ENCODE measurements at places on chromosomes 13 and 19.
A peak's percentile ranks its signal among the peaks of the same experiment; 100 is the strongest.

DNA sequence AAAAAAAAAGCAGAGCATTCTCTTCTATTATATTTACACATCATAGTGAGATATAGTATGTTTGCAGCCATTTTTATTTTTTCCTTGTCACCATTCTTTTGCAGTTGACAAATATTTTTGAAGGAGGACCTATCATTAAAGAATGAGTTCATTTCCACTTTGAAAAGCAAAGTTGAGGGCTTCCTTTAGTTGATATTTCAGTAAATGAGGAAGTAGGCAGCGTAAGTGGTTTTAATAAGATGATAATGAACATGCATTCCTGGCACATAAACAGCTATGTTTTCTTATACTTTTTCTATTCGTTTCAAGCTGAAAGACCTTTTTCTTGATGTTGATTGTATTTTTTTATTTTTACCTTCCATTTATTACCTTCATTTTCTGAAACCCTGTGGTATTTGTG is 66.2 kb downstream of the ZMYM2 start:
- no peak for DNase-seq

DNA sequence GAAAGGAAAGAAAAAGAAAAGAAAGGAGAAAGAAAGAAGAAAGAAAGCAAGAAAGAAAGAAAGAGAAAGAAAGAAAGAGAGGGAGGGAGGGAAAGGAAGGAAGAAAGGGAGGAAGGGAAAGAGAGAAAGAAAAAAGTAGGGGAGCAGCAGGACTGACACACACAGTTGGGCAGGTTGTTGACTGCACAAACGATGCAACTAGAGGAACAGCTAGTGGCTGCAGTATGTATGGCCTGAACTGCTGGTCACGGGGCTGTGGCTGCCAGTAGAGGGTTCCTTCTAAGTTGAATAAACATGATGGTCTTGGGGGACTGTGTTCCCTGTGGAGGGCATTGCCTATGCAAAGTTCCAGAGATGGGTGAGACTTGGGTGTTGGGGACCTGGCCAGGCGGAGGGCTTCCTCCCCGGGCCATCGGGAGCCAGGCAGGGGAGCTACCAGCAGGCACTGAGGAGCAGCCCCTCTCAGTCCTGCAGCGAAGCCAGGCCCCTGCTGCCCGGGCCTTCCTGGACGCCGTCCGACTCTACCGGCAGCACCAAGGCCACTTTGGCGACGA is 16.7 kb upstream of the COLGALT1 start:
- DNase-seq, result no peak

- DNase-seq, result peak; percentile 98
These were observed at the start of gene POP4 for GRCh38 chr19:29605653-29606419. Gene POP4 (plus strand): TSS chr19:29606283. CDS start chr19:29606319, 36 bp downstream.

- DNase-seq, result no peak
These were observed 25.0 kb downstream of the LAMP1 start for GRCh38 chr13:113322043-113322461.

GRCh38 chr19:48813123-48813913 is 2.5 kb upstream of the BCAT2 start:
- DNase-seq, result no peak

DNA sequence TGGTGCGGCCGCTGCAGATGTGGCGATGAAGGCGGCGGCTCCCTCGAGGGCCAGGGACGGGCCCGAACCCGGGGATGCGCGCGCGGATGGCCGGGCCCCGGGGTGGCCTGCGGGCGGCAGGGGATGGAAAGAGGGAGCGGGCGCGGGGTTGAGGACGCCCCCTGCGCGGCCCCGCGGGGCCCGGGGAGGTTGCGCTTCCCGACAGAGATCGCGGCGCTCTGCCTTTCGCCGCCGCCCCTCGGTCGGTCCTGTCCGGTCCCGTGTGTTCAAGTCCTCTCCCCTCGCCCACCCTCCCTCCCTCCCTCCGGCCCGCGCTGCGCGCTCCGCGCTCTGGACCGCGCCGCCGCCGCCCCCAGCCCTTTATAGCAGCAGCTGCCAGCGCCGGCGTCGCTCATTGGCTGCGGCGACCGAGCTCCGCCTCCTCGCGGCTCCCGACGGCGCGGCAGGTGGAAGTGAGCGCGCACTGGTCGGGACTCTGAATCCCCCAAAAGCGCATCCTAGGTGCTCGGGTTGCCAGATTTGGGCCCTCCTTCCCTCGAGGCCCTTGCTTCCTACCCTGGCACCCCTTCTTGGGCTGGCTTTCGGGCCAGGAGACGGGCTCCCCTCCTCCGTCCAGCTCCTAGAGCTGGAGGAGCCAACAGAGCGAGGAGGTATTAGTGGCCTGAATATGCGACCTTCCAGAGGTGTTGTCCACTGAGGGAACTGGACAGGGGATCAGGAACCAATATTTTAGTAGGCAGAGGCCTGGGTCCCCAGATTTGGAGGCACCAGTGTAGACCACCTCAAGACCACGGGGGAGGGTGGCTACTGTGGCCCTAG is at the start of gene ELAVL3:
Gene ELAVL3 (minus strand): TSS at position 332 of the 819 bp plus-strand sequence. CDS start 438 bp downstream, outside the sequence.
- DNase-seq, result no peak

DNA sequence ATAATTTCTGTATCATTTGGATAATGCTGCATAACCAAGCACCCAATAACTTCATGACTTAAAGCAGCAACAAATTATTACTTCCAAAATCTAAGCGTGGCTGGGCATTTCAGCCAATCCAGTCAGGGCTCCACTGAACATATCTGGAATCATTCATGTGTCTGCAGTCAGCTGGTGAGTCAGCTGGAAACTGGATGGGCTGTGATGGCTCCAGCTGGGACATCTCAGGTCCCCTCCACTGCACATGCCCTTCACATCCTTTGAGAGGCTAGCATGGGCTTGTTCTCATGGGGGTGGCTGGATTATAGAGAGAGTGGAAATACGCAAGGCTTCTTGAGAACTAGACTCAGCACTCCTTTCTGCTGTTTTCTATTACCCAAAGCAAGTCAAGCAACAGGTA is 961.9 kb downstream of the DIAPH3 start:
- DNase-seq, result no peak

GRCh38 chr13:36885901-36886300 is 34.1 kb downstream of the SMAD9 start:
- no peak for DNase-seq

DNA sequence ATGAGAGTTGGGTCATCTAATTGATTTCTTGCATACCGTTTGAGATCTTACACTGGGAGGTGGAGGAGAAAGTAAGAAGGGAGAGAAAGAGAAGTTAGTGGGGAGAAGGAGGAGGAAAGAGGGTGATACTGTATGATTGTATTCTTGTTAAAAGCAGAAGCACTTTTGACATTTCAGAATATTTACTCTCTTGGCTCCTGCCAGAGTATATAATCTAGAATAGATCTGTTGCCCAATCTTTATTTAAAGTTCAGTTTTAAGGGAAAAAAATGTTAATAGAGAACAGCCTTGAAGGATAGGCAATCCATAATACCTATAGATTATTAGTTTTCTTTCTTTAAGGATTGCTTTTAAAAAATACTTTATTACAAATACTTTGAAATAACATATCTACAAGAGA is 41.5 kb downstream of the PDS5B start:
- no peak for DNase-seq

DNA sequence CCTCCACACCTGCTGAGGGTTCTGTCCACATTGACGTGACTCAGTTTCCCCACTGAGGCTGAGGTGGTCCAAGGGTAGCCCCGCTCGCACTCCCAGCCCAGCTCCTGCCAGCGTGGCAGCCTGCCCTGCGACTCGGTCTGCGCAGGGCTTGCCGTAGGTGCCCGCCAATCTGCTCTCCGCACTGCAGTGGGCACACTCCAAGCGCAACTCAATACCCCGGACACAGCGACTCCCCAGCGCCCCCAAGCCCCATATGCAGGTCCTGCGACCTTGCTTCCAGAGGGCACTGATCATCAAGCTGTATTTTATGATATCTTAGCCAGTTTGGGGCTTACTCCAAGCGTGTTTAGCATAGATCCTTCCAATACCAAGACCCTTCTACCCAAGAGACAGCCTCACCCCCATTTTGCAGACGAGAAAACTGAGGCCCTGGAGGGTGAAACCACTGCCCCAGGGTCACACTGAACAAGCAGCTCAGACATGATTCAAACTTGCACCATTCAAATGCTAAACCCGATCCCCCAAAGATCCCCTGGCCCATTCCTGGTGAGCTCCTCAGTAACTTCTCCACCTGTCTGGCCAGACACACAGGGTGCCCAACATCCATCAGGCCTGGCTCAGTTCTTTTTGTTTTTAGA is 13.5 kb downstream of the PTPRS start:
- DNase-seq, result no peak

GRCh38 chr13:21659087-21659486 is 11.8 kb upstream of the FGF9 start:
- DNase-seq, result no peak

DNA sequence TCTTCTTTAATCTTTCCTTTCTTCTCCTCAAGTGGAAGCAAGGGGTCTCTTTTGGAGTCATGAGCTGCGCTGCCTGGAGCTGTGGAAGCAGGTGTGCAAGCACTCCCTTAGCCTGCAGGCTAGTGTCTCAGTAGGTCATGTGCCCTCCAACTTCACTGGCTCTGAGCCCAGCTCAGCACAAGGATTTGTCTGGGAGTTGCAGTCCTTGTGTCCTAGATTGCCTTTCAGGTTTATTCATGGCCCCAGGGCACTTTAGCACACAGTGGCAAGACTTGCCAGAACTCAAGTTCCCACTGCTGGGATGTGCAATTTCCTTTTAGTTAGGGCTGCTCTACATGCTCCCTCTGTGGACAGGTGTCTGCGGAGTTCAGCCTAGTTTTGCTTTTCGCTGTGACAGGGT is 211.7 kb downstream of the LIG4 start:
- DNase-seq, result no peak

DNA sequence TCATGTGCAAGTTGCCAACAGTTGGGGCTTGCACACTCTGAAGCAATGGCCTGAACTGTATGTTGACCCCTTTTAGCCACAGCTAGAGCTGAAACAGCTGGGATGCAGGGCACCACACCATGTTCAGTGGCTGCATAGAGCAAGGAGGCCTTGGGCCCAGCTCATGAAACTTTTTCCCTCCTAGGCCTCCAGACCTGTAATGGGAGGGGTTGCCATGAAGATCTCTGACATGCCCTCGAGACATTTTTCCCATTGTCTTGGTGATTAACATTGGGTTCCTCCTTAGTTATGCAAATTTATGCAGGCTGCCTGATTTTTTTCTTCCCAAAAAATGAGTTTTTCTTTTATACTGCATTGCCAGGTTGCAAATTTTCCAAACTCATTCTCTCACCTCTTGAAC is 165.1 kb upstream of the PRR20A start:
- DNase-seq, result no peak

GRCh38 chr13:110103534-110103933 is 203.4 kb downstream of the COL4A1 start:
- no peak for DNase-seq

GRCh38 chr13:71621174-71622124 is 245.6 kb downstream of the DACH1 start:
- DNase-seq, result no peak

GRCh38 chr13:66926851-66927524 is 303.1 kb downstream of the PCDH9 start:
- no peak for DNase-seq

DNA sequence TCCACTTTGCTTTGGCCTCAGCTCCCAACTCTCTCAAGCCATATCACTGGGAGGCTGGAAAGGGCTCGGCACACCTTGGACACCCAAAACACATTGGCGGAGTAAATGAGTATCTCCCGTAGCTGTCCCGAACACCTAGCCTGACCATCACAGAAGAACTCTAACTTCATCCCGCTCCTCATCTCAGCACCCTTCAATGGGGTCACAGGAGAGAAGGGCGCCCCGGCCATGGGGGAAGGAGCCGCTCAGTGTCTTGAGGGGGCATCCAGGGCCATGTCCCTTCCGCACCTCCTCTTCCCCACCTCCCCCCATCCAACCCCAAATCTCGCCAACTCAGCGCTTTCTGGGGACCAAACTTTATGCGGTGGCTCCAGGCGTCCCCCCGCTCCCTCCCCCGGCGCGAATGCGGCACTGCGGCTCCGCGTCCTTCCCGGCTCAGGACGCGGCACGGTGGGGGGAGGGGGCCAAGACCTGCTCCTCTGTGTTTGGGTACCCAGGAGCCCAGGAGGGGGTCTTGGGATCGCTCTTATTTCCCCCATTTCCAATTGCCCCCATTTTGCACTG is 3.0 kb downstream of the KCNC3 start:
- DNase-seq, result no peak

- peak; percentile 59 for DNase-seq
These were observed 2.2 kb downstream of the TJP3 start for GRCh38 chr19:3710265-3710812.

DNA sequence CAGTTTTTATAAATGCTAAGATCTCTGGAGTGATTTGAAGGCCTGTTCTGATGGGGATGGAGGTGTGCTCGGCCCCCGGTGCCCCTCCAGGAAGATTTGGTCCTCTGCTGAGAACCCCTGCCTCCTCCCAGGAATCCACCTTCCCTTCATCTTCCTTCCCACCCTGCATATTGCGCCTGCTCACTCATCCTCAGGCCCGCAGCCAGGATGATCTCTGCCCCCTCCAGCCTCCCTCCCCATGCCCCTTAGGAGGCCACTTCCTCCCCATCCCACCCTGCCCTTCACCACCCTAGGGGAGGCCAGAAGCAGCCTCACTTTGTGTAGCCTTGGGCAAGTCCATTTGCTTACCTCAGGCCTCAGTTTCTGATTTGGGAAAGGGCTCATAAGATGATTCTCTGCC is 19.7 kb downstream of the VASP start:
- DNase-seq, result no peak

GRCh38 chr19:18119717-18120105 is 22.1 kb downstream of the MAST3 start:
- DNase-seq, result no peak

GRCh38 chr13:30113551-30113950 is 193.8 kb downstream of the KATNAL1 start:
- DNase-seq, result no peak

- no peak for DNase-seq
These were observed 122.5 kb upstream of the SPACA7 start for GRCh38 chr13:112253631-112254030.

All from heart left ventricle (tissue), 16 donors.